ENCODE measurements at places on chromosomes 2 and 18.

DNA sequence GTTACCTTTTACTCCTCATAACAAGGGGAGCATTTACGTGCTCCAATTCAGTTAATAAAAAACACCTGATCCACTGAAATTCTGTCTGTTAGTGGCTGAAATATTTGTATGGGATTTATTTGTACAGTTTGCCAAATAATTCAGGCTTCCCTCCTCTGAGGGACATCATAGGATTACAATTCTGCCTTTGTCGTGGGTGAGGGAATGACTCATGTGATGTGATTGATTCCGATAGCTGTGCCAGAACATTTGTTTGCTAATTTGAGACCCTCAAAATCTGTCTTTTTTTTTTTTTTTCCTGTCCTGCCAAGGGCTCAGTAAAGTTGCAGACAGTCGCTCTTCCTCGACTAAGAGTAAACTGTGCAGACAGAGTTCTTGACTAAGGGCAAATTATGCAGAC lies 612.6 kb upstream of the CDH2 start:
- DNase-seq = peak; percentile 33

GRCh38 chr18:2982452-2983269 lies 30.3 kb downstream of the LPIN2 start:
- DNase-seq = no peak

DNA sequence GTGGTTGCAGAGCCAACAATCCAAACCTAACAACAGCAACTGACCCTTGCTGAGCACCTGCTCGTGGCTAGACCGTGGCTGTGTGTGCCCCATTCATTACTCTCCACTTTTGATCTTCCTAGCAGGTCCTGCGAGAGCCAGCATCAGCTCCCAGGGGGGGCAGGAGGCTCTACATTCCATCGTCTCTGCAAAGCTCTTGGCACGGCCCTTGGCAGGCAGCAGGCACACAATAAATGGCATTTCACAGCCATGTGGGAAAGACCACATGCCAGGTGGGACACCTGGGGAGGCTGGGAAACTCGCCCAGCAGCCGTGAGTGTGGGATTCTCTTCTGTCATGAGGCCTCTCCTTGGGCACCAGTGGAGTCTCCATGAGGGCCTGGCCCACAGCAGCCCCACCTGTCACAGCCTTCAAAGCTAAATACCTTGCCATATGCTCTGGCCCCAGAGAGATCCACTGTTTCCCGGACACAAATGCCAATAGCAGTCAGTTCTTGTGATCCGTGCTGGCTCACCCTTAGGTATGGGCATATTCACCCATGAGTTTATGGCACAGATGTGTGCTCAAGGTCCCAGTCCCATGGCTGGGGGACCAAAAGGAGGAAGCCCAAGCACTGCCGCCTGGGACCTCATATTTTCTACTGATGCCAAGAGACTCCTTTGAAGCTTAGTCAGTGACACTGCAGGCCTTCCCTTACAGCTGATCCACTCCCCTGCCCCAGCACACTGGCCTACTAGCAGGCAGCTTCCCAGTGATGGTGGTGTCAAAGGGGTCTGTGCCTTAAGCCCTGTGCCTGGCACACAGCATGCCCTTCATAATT lies 6.8 kb upstream of the TEX51 start:
- DNase-seq = no peak

GRCh38 chr2:158953926-158954763 lies 14.3 kb upstream of the TANC1 start:
- DNase-seq = no peak

- DNase-seq = no peak
Observed at GRCh38 chr2:47907039-47907781, 912 bp upstream of the FBXO11 start.

DNA sequence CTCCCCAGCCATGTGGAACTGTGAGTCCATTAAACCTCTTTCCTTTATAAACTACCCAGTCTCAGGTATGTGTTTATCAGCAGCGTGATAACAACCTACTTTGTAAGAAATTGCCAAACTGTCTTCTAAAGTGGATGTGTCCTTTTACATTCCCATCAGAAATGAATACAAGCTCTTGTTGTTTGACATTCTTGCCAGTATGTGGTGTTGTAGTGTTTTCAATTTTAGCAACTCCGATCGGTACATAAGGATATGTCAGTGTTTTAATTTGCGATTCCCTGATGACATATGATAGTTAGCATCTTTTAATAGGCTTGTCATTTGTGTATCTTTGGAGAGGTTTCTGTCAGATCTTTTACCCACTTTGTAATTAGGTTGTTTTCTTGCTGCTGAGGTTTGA lies 1156.3 kb upstream of the CRIM1 start:
- DNase-seq = no peak

DNA sequence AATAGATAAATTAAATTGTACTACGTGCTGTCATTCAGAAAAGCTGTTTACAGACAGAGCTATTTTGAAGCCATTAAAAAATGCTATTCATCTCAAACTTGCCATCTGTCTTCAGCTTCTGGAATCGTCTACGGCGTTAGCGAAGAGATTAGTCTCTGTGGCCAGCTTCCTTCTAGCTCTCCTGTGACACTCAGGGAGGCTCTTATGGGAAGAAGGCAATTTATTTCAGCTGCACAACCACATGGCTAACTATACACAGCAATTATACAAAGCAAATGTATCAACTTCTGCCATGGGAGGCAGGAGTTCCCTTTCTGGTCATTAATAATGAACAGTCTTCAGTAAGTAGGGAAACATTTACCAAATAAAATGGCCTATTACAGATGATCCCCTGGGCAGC lies 6.3 kb downstream of the CTAGE1 start:
- no peak for DNase-seq

All from Ammon's horn (tissue), 1 donor.